ENCODE measurements at places on chromosomes 7 and 10.

DNA sequence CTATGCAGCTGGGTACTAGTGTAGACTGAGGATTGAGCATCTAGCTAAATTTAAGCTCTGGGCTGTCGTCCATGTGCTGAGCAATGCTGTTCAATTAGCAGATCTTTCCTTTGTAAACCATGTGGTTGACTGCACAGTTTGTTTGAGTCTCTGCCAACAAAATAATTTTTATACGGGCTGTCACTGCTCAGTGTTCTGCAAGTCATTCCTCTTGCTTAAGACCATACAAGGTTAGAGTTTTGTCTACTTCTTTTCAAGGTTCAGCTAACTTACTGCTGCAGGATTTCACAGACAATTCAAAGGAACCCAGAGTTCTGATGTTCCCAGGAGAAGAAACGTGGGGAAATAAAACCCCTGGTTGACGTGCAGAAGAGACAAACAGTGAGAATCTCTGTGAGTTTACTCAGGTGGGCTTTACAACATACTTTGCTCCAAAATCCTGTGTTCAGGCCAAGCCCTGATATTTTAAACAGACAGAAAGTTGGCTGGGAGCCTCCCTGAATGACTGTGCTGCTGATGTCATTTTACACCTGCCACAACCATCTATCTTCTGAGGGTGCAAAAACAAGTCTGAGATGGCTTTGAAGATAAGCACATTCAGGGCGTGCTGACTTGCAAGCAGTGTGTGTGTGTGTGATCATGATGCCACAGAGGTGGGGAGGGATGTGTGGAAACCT lies 177.1 kb upstream of the SVIL start:
- peak; percentile 64 for DNase-seq

DNA sequence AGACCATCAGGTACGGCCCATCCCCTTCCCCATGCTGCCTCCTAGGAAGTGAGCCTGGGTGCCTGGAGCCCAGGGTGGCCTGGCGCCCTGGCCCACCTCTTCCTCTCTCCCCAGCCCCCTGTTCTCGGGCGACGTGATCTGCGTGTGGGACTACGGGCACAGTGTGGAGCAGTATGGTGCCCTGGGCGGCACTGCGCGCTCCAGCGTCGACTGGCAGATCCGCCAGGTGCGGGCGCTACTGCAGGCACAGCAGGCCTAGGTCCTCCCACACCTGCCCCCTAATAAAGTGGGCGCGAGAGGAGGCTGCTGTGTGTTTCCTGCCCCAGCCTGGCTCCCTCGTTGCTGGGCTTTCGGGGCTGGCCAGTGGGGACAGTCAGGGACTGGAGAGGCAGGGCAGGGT lies 17.0 kb downstream of the ASL start:
- no peak for DNase-seq

GRCh38 chr7:45133877-45134276 lies 22.4 kb upstream of the TBRG4 start:
- no peak for DNase-seq

DNA sequence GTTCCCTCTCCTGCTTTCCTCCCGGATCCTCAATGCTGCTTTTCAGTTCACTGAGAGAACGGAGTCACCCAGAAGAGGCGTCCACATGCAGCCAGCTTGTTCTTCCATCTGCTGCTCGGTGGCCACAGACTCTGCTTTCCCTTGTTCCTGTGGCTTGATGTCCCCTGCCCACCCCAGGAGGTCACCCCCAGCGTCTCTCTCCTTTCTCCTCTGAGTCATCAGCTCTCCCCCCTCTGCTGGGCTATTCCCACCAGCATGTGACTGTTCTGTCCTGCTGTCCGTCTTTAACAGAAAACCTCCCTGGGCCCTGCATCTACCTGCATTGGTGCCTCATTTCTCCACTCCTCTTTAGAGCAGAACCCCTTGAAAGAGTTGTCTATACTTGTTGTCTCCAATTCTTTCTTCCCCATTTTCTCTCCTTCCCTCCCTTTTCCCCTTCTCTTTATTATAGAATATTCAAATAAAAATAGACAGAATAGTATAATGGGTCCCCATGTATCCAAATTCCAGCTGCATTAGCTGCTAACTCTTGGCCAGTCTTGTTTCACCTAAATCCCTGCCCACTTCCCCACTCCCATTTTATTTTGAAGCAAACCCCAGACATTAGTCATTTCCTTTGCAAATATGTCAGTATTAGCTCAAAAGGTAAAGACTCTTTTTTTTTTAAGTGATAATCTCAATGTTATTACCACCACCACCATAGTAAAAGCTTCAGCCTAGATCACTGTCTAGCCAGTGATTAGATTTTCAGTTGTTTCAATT lies 4.1 kb downstream of the ZNF282 start:
- no peak for DNase-seq

- DNase-seq: no peak
These were observed 1196.3 kb downstream of the TYW1 start for GRCh38 chr7:68192941-68193340.

DNA sequence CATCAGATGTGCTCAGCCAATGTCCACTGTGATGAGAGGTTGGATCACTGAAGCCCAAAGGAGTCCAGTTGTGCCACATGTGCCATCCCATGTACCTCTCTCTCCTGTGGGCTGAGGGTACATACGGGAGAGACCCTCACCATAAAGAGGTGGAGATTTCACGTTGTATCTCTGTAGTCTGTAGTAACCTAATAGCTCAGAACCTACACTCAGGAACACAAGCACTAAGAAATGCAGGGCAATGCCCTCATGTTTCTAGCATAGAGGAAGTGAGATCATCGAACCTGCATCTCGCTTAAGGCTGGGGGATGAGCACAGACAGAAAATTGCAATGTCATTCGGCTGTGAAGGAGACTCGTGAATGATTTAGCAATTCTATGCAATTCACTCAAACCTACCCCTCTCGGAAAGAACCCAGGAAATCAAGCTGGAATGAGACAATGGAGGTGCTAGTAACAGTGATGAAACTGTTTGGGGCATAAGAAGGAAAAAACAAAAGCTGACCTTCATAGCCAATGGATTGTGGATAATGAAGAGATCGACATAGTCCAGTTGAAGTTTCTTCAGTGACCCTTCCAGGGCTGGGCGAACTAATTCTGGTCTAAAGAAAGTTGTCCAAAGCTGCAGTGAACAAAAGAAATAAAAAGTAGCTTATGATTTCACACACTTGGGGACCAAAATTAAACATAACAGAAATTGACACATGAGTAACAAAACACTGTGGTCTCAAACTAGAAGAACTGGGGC lies 80.3 kb upstream of the UCN3 start:
- no peak for DNase-seq

- DNase-seq: no peak
These were observed 1.8 kb downstream of the GNG11 start for GRCh38 chr7:93923296-93923695.

- no peak for DNase-seq
These were observed 537.4 kb downstream of the AUTS2 start for GRCh38 chr7:70135656-70136055.

DNA sequence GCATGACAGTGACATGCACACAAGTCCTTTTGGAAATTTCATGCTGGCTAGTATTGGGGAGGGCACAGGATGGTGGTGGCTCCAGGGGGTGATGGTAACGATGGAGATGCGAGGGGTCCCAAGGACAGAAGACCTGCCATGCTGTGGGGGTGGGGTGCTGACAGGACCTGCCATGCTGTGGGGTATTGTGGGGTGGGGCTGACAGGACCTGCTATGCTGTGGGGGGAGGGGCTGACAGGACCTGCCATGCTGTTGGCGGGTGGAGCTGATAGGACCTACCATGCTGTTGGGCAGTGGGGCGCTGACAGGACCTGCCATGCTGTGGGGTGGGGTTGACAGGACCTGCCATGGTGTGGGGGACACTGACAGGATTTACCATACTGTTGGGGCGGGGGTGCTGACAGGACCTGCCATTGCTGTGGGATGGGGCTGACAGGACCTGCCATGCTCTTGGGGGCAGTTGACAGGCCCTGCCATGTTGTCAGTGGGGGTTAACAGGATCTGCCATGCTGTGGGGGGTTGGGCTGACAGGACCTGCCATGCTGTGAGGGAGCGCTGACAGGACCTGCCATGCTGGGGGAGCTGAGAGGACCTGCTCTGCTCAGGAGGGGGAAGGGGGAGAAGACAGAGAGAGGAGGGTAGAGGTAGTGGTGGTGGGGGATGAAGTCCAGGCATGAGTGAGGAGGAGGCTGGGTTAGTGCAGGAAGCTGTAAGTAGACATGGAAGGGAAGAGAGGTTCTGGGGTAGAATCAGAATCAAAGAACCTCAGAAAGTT lies 36.2 kb upstream of the RET start:
- no peak for DNase-seq

- no peak for DNase-seq
These were observed 19.6 kb upstream of the GIMAP2 start for GRCh38 chr7:150665896-150666295.

Data from NCI-H1092 treated with DMSO at 0.1 percent for 48 hours (cell line).